ENCODE measurements at places on chromosomes 1 and 21. TPM values are rescaled to one million over a fixed set of nuclear protein-coding genes. Genes with fewer than 3 reads are reported as not detected.

The SPRR5 gene
- total RNA-seq: not detected

The NOS1AP gene
- total RNA-seq: 6.3 TPM

The BCAR3 gene
- total RNA-seq: 53.2 TPM

The RPS27 gene
- 660 TPM for total RNA-seq

The SHISA4 gene
- total RNA-seq: 4.6 TPM

The NUDT4B gene
- 9.1 TPM for total RNA-seq

The TRIM17 gene
- total RNA-seq: not detected

The NTMT2 gene
- total RNA-seq: not detected

The VSIG8 gene
- total RNA-seq: 0.85 TPM

The DNAJC6 gene
- total RNA-seq: not detected

The SPOCD1 gene
- 3.3 TPM for total RNA-seq

The NID1 gene
- 64.6 TPM for total RNA-seq

The RXRG gene
- total RNA-seq: not detected

The OLFML3 gene
- 12.0 TPM for total RNA-seq

Measured in Peyer's patch (tissue), 4 donors.